DND-41 (cell line): ENCODE measurements at places on chromosomes 11 and 22.

DNA sequence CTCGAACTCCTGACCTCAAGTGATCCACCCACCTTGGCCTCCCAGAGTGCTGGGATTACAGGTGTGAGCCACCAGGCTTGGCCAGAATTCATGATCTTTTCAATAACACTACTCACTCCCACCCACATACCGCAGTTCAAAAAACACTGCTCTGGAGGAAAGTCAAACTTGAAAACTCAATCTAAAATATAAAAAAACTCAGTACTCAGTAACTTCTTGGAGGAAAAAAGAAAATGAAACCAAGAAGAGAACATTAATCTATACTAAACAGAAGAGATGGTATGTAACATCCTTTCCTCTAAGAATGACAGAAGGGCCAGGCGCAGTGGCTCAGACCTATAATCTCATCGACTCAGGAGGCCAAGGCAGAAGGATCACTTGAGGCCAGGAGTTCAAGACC lies 58.3 kb downstream of the MRTFA start:
- DNase-seq = no peak
- no peaks in the 10 kb centered on the region; the same call in 1 of the 2 replicates for H3K36me3 ChIP-seq
- H3K27ac ChIP-seq = no peak overlapping the region
- no peaks in the 10 kb centered on the region for H3K4me1 ChIP-seq
- H3K27me3 ChIP-seq = no peaks in the 10 kb centered on the region
- no peak overlapping the region for H3K4me3 ChIP-seq

DNA sequence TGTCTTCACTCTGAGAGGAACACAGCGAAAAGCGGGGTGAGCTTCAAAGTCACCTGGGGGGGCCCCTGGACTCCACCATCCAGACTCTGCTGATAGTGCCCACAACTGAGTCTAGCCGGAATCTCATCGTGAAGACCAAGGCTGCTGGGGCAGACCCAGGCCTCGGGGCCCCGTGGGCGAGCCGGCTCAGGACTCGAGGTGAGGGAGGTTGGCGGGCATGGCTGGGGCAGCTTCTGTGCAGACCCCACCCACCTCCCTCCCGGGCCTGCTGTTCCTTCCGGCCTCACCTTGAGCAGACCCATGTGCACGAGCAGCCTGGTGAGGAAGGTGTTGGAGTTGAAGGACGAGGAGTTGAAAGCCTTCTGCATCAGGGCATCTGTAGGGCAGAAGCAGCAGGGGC lies 8.7 kb upstream of the CHADL start:
- H3K4me3 ChIP-seq = no peak overlapping the region
- H3K27ac ChIP-seq = no peak overlapping the region
- H3K36me3 ChIP-seq = peaks cover 92% of the 10 kb centered on the region
- no peaks in the 10 kb centered on the region for H3K27me3 ChIP-seq
- no peak for DNase-seq

DNA sequence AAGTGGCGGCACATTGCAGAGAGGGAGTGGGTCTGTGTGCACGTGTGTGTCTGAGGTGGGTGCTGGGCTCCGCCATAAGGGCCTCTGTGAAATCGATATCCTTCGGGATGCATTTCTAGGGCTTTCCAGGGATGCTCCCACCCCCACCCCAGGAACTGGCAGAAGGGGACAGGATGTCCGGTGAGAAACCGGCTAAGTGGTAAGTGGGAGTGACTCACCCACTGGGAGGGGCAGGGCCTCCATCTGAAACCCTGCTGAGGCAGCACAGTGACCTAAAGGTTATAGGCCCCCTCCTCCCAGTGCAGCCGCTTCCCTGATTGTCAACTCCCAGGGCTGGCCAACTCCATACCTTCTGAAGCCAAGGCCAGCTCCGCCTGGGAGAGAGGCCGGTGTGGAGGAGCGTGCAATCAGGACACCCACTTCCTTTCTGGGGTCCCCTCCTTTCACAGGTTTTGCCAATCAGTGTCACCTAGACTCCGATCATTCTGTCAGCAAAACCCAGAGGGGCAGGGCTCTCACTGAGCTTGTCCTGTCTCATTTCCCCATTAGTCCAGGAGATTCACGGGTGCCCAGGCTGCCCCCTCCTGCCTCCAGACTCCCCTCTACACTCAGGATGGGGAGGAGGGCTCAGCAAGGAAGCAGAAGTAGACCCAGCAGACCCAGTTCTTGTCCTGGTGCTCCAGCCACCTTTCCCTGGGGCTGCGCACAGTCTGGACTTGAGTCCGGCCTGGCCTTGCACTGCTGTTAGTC lies 44.5 kb downstream of the NECTIN1 start:
- peaks cover 3% of the 10 kb centered on the region for H3K27me3 ChIP-seq
- DNase-seq = no peak
- H3K4me1 ChIP-seq = no peaks in the 10 kb centered on the region
- H3K27ac ChIP-seq = no peak overlapping the region
- H3K36me3 ChIP-seq = no peaks in the 10 kb centered on the region

- H3K4me1 ChIP-seq = peaks cover 19% of the 10 kb centered on the region
- no peaks in the 10 kb centered on the region for H3K27me3 ChIP-seq
- H3K27ac ChIP-seq = no peak overlapping the region
- H3K4me3 ChIP-seq = no peak overlapping the region
These were observed 14.8 kb upstream of the MDK start for GRCh38 chr11:46366661-46367161.

DNA sequence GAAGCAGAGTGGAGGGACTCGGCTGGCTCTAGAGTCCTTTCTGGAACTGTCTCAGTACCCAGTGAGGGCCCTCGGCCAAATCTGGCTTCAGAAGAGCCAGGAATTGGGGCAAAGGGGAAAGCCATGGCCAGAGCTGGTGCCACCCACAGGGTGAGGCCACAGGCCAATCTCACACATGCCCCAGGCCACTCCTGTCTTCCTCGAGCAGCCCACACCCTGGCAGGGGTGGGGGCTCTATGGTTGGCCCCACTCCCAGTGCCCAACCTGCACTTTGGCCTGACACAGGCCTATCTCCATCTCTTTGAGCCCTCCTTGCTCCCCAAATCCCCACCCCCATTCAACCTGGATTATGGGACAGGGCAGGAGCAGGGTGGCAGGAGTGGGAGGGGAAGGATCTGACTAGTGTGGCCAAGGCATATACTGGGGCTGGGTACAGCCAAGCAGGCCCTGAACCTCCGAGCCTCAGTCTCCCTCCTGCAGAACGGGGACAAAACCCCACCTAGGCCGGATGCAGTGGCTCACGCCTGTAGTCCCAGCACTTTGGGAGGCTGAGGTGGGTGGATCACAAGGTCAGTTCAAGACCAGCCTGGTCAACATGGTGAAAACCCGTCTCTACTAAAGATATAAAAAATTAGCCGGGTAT lies 6.9 kb downstream of the TST start:
- no peak overlapping the region for H3K27ac ChIP-seq
- DNase-seq = no peak
- no peaks in the 10 kb centered on the region for H3K4me1 ChIP-seq

GRCh38 chr11:132205006-132205405 lies 834.6 kb downstream of the NTM start:
- no peaks in the 10 kb centered on the region for H3K36me3 ChIP-seq
- no peaks in the 10 kb centered on the region for H3K4me1 ChIP-seq
- no peak for DNase-seq
- H3K27ac ChIP-seq = no peak overlapping the region
- H3K27me3 ChIP-seq = no peaks in the 10 kb centered on the region

GRCh38 chr11:134510233-134511040 lies 98.4 kb upstream of the B3GAT1 start:
- peak; percentile 30 for DNase-seq
- no peaks in the 10 kb centered on the region for H3K36me3 ChIP-seq
- no peak overlapping the region for H3K4me3 ChIP-seq
- H3K27me3 ChIP-seq = no peaks in the 10 kb centered on the region

DNA sequence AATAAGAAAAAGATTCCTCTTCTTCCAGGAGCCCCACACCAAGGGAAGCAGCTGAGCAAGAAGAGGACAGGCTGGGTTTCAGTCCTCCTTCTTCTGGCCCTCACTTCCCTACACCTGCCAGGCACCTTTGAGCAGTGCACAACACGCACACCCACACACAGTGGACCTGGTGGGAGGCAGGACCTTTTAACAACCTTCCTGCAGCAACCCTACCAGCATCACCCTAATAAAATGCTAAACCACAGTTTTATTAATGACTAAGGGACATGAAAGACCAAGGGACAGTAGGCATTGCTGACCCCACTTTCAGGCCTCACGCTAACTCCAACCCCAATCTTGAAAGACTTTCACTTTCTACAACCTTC lies 12.2 kb downstream of the ARAP1 start:
- H3K4me3 ChIP-seq = no peak overlapping the region
- H3K27me3 ChIP-seq = no peaks in the 10 kb centered on the region
- peaks cover 13% of the 10 kb centered on the region for H3K4me1 ChIP-seq
- no peak for DNase-seq
- 0 out of 2 replicates have a peak, but pooled peaks cover 2% of the 10 kb centered on the region for H3K36me3 ChIP-seq

DNA sequence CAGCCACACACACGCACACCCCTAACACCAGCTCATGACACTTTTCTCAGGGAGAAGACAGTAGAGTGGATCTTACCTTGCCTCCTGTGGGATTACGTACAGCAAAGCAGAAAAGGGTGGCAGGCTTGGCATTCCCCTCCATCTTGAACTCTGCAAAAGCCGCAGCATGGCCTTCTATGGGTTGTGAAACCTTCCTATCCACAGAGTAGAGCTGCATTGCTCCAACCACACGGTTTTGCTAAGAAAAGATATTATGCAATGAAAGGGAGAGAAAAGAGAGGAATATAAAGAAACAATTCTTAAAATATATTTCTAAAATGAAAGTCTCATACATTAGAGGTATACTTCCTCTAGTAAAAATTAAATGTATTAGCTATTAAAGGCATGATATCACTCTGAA lies 48.8 kb downstream of the CLTCL1 start:
- no peaks in the 10 kb centered on the region for H3K4me1 ChIP-seq
- no peak overlapping the region for H3K4me3 ChIP-seq
- no peak overlapping the region for H3K27ac ChIP-seq
- no peak for DNase-seq
- no peaks in the 10 kb centered on the region for H3K27me3 ChIP-seq
